ENCODE measurements at places on chromosomes 7 and 10. TPM values are rescaled to one million over a fixed set of nuclear protein-coding genes. Genes with fewer than 3 reads are reported as not detected.

EBF3 gene
- total RNA-seq, result 0.48 TPM

- DNase-seq, result no peak
Observed at GRCh38 chr10:99815621-99816020, 33.2 kb downstream of the ABCC2 start.

DNA sequence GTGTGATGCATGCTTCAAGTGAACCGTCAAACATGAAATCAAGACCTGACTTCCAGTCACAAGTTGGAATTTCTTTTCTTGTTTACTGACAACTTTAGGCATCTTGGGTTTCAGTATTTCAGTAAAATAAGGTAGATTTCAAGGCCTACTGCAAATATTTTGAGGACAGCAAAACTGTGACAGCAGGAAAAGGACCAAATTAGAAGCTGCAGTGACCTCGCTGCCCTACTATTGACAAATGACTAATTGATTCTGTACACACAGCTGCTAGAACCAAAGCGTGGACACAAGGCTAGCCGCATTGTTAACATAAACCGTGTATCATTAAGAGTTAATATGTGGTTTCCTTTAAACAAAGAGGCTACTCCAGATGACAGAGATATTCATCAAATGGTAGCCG, 105.7 kb upstream of the SEC61G start:
- DNase-seq, result no peak

PTN gene
- 95.9 TPM for total RNA-seq

PRSS37 gene
- total RNA-seq, result not detected

GRCh38 chr7:25456467-25457171, 228.3 kb upstream of the NPVF start:
- DNase-seq, result no peak

CPEB3 gene
- 5.5 TPM for total RNA-seq

DNA sequence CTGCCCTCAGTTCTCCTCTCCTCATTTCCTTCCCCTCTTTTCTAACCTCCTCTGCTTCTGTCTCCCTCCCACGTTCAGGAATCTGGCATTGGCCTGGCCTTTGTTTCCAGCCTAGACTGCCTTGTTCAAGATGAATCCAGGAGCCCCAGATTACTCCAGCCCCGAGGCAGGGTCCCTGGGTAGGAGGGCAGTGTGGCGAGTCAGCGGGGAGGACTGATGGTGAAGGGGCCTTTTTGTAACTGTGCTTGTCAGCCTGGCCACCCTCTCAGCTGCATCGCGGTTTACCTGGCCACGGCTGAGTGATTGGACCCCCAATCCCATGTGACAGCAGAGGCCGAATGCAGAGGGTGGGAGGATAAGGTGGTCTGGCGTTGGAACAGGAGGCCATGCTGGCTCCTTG, 96.1 kb upstream of the SHH start:
- no peak for DNase-seq

KCNMA1 gene
- total RNA-seq, result 7.5 TPM

- no peak for DNase-seq
Observed at GRCh38 chr10:32237644-32238345, 109.2 kb downstream of the EPC1 start.

DNA sequence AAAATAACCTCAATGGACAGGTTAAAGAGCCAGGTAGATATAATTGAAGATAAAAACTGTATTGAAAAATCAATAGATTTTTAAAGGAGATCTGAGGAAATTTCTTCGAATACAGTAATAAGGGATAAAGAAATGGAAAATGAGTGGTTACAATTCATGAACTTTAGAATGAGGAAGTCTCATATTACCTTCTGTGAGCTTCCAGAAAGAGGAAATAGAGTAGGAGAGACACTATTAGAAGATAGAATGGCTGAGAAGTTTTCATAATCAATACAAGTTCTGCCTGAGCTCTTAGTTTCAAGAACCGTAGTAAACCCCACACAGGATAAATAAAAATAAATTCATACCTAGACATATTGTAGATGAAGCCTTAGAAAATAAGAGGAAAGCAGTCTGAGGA, 11.5 kb downstream of the SDK1 start:
- DNase-seq, result no peak

ADCYAP1R1 gene
- 0.15 TPM for total RNA-seq

Data from esophagus squamous epithelium (tissue), 5 donors.